ENCODE measurements at places on chromosomes 2 and 18.
A peak's percentile ranks its signal among the peaks of the same experiment; 100 is the strongest.

- peak; percentile 94 for DNase-seq
Measured at GRCh38 chr18:55322178-55322735, 265.7 kb downstream of the TCF4 start.

GRCh38 chr18:9796935-9797549 is 88.7 kb upstream of the TXNDC2 start:
- peak; percentile 91 for DNase-seq

GRCh38 chr2:79223539-79223938 is 64.0 kb upstream of the REG3A start:
- DNase-seq: peak; percentile 59

DNA sequence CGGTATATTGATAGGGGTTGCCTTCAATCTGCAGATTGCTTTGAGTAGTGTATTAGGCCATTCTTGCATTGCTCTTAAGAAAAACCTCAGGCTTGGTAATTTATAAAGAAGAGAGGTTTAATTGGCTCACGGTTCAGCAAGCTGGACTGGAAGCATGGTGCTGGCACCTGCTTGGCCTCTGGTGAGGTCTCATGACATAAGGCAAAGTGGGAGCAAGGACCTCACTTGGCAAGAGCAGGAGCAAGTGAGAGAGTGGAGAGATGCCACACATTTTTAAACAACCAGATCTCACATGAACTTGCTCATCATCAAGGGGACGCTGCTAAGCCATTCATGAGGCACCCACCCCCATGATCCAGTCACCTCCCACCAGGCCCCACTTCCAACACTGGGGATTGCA is 4.9 kb downstream of the MAP3K2 start:
- DNase-seq: no peak

- no peak for DNase-seq
Measured at GRCh38 chr2:189548666-189549448, 31.7 kb downstream of the SLC40A1 start.

- no peak for DNase-seq
Measured at GRCh38 chr2:8036366-8036765, 645.5 kb upstream of the ID2 start.

GRCh38 chr2:31920962-31921361 is 89.8 kb downstream of the MEMO1 start:
- DNase-seq: no peak

GRCh38 chr2:203811491-203812221 is 55.9 kb upstream of the CTLA4 start:
- peak; percentile 45 for DNase-seq

GRCh38 chr18:5646739-5647138 is 102.9 kb upstream of the EPB41L3 start:
- DNase-seq: no peak

GRCh38 chr2:236706288-236706687 is 136.7 kb downstream of the ACKR3 start:
- no peak for DNase-seq

DNA sequence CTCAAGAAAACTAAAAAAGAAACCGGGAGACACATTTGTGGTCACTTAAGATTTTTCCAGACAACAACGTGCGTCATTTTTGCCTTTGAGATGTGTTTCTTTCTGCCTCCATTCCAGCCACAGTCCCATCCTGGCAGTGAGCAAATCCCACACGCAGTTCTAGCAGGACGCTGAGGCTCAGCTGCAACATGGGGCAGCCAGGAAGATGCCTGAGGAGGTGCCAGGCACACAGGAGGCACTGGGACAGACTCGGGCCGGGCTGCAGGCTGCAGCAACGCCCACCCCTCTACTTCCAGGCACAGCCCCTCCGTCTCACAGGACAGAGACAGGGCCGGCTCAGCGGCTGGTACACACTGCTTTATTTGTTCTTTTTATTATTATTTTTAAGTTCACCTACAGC is 13.1 kb downstream of the KLF11 start:
- DNase-seq: no peak

GRCh38 chr2:60822987-60823386 is 58.4 kb upstream of the REL start:
- no peak for DNase-seq

DNA sequence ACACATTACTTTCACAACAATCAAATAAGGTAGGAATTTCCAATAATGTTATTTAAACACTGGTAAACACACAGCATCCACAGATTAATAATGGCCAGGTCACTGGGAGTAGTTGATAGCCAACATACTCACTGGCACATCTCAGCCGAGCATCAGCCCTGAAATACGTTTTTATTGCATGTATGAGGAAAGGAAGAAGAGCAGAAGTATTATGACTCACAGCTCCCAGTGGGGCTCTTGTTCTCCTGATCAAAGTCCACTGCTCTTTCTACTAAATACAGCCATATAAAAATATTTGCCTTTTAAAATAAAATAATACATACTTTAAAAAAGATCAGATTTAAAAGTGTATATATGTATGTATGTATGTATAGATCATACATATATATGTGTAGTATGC is 999.6 kb downstream of the SUCLG1 start:
- no peak for DNase-seq

DNA sequence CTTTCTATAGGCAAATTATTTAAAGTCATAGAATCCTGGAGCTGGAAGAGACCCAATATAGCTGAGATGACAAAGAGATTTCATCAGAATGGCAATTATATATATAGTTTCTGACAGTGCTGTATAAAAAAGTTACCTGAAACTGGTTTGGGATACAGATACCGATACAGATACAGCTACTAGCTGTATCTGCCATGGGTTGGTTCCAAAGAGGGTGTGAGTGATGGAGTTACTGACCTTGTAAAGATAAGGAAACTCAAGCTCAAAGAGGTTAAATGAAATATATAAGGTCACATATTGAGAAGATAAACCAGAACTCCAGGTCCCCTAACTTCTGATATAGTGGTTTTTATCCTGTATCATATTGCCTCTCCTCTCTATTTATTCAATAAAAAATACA is 10.9 kb downstream of the PELI1 start:
- no peak for DNase-seq

GRCh38 chr2:240220371-240220770 is 79.9 kb upstream of the OTOS start:
- DNase-seq: no peak

DNA sequence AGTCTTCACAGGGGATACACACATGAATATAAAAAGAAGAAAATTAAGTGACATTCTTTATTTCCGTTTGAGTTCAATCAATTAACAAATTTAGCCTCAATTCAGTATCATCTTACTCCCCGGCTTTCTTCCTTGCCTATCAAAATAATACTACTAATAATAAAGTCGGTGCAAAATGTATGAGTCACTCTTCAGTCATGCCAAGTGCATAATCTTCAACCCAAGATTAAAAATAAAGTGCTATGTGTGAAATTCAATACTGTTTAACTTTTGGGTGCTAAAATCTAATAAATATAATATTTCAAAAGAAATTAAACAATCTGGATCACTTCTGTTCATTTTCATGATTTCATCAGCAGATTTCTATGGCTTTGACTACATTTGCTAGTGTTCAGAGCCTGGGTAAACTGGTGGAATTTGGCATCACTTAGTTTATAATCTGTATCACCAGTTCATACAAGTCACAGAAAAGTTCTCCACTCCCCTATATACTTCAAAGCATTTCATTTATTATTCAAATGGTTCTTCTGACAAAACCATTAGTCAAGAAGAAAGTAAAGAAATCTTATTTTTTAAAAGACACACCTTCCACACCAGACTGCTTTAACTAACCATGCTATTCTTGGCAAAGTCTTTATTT is 183.6 kb downstream of the THADA start:
- no peak for DNase-seq

DNA sequence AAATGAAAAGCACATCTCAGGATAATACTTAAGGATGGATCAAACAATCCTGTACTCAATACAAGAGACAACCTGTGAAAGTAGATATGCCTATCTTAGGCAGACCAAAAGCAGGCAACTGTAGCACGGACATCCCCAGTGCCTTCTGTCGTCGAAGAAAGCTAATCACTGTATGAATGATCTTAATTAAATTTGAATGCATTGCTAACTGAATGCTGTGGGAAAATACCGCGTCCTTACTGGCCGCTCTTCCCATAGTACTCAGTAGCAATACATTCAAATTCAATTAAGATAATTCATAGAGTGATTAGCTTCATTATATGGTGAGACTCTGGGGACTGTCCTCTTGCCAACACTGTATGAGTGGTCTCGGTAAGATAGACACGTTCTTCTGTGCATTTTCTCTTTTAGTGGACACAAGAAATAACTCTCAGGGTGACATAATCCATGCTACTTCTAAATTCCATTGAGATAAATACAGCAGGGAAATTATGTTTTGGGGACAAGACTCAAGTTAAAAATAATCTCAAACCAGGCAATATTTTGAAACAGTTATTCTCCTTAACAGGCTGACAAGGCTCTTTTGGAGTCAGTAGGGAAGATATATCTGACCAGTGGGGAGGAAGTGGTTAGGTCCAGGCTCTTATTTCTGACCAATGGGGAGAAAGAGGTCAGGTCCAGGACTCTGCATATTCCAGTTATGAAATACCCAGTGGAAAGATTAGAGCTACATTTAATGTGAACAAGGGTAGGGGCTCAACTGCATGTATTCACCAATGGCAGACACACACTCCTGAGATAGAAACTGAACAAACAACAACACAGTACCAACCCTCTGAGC is 97.3 kb downstream of the DOCK10 start:
- DNase-seq: no peak

DNA sequence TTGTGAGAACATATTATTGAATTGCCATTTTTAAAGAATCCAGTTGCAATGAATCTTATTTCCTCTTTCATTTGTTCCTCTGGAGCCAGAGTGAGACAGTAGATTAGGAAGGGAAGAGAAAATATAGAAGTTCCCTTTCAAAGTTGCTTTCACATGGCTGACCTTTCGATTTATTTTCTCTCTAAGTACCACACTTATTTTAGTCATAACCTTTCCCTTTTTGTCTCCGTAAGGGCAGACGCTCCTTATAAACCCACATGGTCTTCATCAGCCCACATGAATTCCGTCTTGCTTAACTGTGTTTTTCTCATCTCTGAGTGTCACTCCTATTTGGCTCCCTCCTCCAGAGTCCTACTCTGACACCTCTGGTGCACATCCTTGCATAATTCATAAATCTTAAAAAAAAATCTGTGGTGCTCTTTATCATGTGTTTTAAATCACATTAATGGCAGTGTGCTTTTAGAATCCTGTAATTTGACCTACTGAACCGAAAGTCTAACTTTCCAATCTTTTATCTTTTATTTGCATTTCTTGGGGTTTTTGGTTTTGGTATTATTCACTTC is 38.5 kb upstream of the ZNF396 start:
- peak; percentile 35 for DNase-seq

GRCh38 chr2:114010001-114010400 is 120.1 kb downstream of the ACTR3 start:
- DNase-seq: no peak

- no peak for DNase-seq
Measured at GRCh38 chr2:86138736-86139625, 32.9 kb downstream of the PTCD3 start.

DNA sequence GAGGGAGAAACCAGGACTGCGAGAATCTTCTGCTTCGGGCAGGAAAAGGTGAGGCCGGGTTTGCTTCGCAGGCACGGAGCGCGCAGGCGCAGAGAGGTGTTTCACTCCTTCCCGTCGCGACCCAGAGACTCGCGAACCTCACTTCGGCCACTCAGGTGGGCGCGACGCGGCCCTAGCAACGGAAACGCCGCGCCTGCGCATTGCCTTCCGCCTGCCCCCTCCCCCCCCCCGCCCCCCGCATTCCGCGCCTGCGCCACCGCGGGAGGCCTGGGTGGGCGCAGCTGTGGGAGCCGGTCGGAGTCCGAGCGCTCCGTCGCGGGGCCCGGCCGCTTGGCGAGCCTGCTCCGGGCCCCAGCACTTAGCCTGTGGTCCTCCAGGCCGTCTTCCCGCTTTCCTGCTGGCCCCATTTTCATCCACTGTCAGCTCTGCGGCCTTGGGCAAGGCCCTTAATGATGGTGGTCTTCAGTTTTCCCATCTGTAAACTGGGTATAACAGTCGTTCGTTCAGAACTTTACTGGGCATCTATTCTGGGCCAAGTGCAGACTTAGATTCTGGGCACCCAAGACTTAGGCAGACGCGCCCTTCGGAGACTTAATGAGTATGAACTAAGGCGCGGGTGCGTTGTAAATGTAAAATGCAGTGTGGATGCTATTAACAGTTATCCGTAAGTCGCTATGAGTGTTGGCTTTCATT is 62.1 kb upstream of the ACKR3 start:
- peak; percentile 43 for DNase-seq

DNA sequence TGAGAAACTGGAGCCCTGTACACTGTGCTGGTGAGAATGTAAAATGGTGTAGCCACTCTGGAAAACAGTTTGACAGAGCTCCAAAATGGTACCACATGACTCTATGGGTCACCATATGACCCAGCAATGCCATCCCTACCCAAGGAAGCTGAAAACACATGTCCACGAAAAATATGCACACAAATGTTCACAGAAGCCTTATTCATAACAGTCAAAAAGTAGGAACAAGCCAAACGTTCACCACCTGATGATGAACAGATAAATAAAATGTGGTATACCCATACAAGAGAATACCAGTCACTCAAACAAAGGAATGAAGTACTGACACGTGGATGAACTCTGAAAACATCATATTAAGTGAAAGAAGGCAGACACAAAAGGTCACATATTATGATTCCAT is 4.6 kb downstream of the AFG3L2 start:
- no peak for DNase-seq

GRCh38 chr2:24740142-24740541 is 53.0 kb downstream of the PTRHD1 start:
- no peak for DNase-seq

GRCh38 chr2:217286833-217287232 is 427.0 kb upstream of the TNP1 start:
- no peak for DNase-seq

GRCh38 chr2:202072737-202073401 is at the start of gene KIAA2012:
TSS of gene KIAA2012 (plus strand) at chr2:202073255. CDS start at chr2:202073628, 373 bp downstream.
- peak; percentile 50 for DNase-seq

- no peak for DNase-seq
Measured at GRCh38 chr2:237483018-237483731, 3.9 kb upstream of the MLPH start.

DNA sequence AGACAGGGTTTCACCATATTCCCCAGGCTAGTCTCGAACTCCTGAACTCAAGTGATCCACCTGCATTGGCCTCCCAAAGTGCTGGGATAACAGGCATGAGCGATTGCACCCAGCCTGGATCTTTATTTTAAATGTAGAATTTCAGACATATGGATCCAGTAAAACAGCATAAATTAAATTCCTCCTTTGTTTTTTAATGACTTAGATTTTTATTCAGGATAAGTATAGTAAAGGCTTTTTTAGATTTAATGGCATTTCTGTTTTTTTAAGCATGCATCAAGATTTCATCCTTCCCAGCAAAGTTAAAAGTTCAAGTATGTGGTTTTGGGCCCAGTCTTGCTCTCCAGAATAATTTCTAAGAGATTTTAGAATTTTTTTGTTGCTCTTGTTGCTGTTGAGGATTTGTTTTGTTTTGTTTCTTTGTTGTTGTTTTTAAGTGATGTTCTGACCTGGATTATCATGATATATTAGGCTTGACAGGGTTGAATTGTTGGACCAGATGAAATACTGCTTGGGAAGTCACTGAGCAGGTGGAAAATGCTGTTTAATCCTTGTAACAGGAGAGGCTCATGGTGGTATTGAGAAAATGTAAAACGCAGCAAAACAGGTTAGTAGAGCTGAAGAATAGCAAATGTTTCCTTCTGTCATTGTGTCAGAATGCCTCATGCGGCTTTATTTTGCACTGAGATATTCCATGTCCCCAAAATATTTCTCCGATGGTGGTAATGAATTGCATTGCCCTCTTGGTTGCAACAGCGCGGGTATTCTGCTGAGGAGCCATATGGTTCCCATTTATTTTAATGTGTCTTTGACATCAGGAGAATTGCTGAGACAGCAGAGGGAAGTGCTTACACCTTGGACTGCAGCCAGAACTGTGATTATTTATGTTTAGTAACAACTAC is 147.9 kb downstream of the GALNT3 start:
- no peak for DNase-seq

- DNase-seq: no peak
Measured at GRCh38 chr18:12065397-12065796, 28.2 kb upstream of the ANKRD62 start.
